ENCODE measurements at places on chromosomes 2 and 18.

DNA sequence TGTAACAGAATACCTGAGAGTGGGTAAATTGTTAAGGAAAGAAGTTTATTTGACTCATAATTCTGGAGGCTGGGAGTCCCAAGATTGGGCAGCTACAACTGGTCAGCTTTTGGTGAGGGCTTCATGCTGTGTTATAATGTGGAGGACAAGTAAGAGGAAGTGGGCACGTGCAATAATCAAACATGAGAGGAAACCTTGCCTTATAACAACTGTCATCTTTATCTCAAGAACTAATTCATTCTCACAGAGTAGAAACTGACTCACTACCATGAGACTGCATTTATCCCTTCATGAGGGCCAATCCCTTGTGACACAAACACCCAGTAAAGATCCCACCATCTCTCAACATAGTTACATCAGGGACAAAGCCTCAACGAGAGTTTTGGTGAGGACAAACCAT lies 318.1 kb upstream of the NT5C1B start:
- no peaks in the 10 kb centered on the region for H3K36me3 ChIP-seq
- H3K27me3 ChIP-seq, result no peaks in the 10 kb centered on the region
- DNase-seq, result no peak
- no peak overlapping the region for H3K27ac ChIP-seq
- H3K4me1 ChIP-seq, result no peaks in the 10 kb centered on the region

GRCh38 chr2:6827566-6828298 lies 38.0 kb downstream of the CMPK2 start:
- H3K4me3 ChIP-seq, result no peak overlapping the region
- no peaks in the 10 kb centered on the region for H3K27me3 ChIP-seq
- H3K27ac ChIP-seq, result no peak overlapping the region

DNA sequence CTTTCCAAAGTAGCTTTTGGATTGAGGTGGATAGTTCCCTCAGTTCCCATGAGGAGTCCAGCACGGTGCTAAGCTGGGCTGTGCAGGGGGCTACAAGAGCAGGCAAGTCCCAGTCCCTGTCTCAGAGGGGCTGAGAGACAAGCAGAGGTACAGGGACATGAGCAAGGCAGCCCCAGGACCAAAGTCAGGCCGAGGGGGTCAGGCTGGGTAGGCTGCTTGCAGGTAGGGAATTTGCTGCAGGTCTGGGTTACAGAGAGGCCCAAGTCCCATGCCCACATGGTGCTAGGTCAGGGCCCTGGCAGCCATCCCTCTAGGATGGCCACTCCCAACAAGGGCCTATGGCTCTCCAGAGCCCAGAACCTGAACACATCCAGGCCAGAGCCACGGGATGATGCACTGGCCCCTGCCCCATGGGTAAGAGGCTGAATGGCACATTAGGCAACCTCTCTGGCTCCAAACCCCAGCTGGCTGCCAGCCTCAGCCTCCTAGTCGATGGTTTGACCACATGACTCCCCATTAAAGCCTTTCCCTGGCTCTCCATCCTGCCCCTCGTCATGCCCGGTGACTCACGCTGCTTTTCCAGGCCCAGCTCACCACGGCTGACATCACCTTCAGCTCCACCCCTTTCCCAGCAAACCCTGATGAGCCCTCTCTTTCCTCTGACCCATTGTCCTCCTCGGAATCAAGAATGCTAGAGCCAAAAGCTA lies 83.7 kb downstream of the SDC1 start:
- no peaks in the 10 kb centered on the region for H3K27me3 ChIP-seq
- no peaks in the 10 kb centered on the region for H3K4me1 ChIP-seq
- H3K27ac ChIP-seq, result no peak overlapping the region
- DNase-seq, result no peak

DNA sequence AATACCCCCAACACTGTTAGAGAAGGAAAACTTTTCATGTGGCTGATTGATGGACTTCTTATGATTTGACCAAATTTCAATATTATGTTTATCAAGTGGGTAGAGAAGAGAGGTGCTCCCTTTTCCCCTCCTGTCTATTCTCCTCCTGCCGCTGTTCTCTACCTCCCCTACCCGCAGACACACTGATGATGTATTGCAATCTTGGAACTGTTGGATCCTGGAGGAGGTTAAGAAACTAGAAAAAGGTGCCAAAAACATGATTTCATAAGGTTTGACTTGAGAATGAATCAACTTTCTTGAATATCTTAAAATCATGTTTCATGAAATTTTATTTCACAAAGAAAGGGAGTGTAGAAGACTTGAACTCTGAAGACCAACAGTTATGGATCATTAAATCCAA lies 125.8 kb downstream of the MEIS1 start:
- DNase-seq, result no peak
- H3K27me3 ChIP-seq, result no peaks in the 10 kb centered on the region
- no peaks in the 10 kb centered on the region for H3K36me3 ChIP-seq

DNA sequence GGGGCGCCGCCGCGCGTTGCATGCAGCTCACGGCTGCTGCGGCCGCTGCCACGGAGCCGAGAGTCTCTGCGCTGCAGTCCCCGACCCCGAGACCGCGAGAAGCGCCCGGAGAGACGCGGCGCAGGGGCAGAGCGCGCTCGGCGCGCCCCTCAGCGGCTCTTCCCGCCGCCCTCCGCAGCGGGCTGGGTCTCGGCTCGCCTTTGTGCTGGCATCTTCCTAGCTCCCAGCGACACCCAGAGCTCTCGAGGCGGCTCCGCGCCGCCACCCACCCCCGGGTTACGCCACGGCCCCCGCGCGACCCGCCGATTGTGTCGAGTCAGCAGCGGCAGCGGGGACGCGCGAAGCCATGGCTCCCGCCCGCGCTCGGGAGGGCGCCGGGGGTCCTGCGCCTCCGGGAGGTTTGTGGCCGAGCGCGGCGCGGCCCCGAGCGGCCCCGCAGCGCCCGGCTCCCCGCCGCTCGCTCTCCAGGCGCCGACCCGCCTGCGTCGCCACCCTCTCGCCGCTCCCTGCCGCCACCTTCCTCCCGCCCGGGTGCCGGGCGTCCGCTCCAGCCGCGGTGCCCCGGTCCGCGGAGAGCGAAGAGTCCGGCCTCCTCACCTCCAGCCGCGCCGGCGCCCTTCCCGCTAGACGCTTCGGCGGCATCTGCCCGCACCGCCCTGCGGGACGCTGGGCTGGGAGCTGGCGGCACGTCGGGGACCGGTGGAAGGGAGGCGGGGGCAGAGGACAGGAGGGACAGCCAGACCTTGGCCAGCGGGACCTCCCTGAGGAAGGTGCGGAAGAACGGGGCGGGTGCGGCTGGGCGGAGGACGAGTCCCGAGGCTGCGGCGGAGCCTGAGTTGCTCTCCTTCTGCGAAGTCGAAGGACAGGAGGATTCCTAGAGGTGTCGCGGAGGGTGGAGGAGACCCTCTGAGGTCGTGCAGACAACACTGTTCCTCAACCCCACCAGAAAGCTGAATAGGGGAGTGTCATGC lies 46.3 kb upstream of the CCDC150 start:
- H3K36me3 ChIP-seq, result no peaks in the 10 kb centered on the region
- H3K4me3 ChIP-seq, result no peak within 1 kb of the TSS
- peaks cover 3% of the 10 kb centered on the region for H3K4me1 ChIP-seq
- peaks cover 19% of the 10 kb centered on the region for H3K27me3 ChIP-seq
- no peak within 1 kb of the TSS for H3K27ac ChIP-seq
- no peak for DNase-seq

- no peak for DNase-seq
- no peak overlapping the region for H3K4me3 ChIP-seq
Observed at GRCh38 chr2:30869988-30870387, 62.7 kb upstream of the CAPN13 start.

DNA sequence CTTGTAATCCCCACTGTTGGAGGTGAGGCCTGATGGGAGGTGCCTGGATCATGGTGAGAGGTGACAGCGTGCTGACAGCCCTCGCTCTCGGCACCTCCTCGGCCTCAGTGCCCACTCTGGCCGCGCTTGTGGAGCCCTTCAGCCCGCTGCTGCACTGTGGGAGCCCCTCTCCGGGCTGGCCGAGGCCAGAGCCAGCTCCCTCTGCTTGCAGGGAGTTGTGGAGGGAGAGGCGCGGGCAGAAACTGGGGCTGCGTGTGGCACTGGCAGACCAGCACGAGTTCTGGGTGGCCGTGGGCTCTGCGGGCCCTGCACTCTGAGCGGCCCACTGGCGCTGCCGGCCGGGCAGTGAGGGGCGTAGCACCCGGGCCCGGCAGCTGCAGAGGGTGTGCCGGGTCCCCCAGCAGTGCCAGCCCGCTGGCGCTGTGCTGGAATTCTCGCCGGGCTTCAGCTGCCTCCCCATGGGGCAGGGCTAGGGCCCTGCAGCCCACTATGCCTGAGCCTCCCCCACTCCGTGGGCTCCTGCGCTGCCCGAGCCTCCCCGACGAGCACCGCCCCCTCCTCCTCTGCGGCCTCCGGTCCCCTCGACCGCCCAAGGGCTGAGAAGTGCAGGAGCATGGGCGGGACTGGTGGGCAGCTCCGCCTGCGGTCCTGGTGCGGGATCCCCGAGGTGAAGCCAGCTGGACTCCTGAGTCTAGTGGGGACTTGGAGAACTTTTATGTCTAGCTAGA lies 197.1 kb downstream of the SPP2 start:
- no peak overlapping the region for H3K27ac ChIP-seq
- no peaks in the 10 kb centered on the region for H3K4me1 ChIP-seq
- no peaks in the 10 kb centered on the region for H3K27me3 ChIP-seq

- H3K27ac ChIP-seq, result no peak overlapping the region
- no peak overlapping the region for H3K4me3 ChIP-seq
- H3K27me3 ChIP-seq, result no peaks in the 10 kb centered on the region
- no peaks in the 10 kb centered on the region for H3K4me1 ChIP-seq
- DNase-seq, result no peak
Observed at GRCh38 chr2:207123776-207124391, 41.9 kb downstream of the KLF7 start.

- no peak for DNase-seq
- no peak overlapping the region for H3K27ac ChIP-seq
- H3K36me3 ChIP-seq, result no peaks in the 10 kb centered on the region
Observed at GRCh38 chr2:137133225-137133624, 367.9 kb downstream of the THSD7B start.

DNA sequence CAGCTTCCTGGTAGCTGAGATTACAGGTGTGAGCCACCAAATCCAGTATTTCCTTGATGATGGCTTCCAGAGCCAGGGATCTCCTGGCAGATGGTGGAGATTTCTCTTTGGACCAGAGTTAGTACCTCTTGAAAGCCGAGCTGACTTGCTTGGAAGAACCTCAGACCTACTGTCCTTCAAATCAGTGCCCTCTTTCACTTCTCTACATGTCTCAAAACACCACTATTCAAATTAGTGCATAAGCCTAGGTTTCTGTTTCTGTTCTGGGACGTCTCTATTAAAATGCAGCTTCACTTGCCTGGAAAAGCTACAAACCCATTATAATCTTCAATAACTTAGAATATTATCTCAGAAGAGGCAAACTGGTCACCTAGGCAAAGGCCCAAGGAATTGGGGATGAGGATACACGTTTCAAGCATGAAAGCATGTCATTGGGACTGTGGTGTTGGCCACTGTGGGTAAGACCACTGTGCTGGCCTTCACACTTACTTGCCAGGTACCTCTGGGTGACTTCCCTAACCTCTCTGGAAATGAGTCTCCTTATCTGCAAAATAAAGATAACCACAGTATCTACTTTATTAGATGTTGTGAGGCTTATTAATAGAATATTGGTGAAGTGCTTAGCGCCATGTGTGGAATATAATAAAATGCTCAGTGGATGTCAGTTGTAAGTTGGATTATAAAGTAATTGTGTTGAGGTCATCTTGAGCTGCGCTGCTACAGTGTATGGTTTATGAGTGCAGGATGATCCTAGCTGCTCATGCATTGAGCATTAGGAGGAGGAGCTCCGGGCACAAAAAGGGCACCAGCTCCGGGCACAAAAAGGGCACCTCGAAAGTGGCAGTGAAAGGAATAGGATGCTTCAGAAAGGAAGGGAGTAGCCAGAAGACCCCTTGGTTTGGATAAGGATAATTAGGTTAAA lies 84.5 kb downstream of the DOCK10 start:
- no peaks in the 10 kb centered on the region for H3K36me3 ChIP-seq
- H3K4me3 ChIP-seq, result no peak overlapping the region
- H3K27me3 ChIP-seq, result no peaks in the 10 kb centered on the region
- peaks cover 29% of the 10 kb centered on the region for H3K4me1 ChIP-seq
- no peak for DNase-seq

- no peaks in the 10 kb centered on the region for H3K4me1 ChIP-seq
- no peak overlapping the region for H3K27ac ChIP-seq
- H3K36me3 ChIP-seq, result no peaks in the 10 kb centered on the region
- no peaks in the 10 kb centered on the region for H3K27me3 ChIP-seq
Observed at GRCh38 chr2:213934560-213934959, 476.3 kb upstream of the VWC2L start.

- H3K27ac ChIP-seq, result no peak overlapping the region
- no peaks in the 10 kb centered on the region for H3K36me3 ChIP-seq
- H3K4me1 ChIP-seq, result no peaks in the 10 kb centered on the region
Observed at GRCh38 chr2:212088353-212088752, 450.2 kb downstream of the ERBB4 start.

DNA sequence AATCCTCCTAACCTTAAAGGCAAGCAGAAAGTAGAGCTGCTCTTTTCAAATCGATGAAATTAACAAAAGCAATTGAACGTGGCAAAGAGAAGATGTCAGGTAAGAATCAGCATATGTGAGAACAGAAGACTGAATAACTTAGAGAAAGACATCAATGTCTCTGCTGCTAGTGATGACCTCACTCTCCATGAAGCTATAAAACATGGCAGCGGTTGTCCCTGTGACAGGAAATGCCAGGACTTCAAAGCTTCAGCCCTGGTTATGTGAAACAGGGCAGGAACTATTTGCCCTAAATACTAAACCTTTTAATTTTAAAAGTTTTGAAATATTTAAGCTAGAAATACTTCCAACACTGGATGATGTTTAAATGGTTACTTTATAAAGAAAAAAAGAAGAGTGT lies 383.7 kb downstream of the XIRP2 start:
- H3K27me3 ChIP-seq, result no peaks in the 10 kb centered on the region
- no peak for DNase-seq
- no peak overlapping the region for H3K27ac ChIP-seq

DNA sequence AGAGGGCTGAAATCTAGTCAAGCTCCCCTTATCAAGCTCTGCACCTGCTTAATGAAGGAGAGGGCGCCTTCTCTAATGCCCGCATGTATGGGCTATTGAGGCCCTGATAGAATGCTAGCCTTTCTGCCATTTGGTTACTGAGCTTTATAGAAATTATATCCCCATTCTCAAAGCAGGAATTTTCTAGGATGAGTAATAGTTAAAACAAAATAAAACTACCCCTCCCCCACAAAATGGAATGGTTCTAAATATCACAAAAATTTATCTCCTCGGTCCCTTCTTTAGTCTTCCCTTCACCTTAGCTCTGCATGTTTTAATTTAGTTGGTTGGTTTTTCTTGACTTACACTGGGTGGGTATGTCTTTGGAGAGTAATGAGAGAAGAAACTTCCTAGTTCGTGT lies 37.7 kb downstream of the CD28 start:
- H3K4me3 ChIP-seq, result no peak overlapping the region
- no peak for DNase-seq
- H3K27ac ChIP-seq, result no peak overlapping the region
- no peaks in the 10 kb centered on the region for H3K27me3 ChIP-seq

Data from natural killer cell (primary cell).